Glutamatergic neuron (in vitro differentiated cells): ENCODE measurements at places on chromosomes 2 and 18.

DNA sequence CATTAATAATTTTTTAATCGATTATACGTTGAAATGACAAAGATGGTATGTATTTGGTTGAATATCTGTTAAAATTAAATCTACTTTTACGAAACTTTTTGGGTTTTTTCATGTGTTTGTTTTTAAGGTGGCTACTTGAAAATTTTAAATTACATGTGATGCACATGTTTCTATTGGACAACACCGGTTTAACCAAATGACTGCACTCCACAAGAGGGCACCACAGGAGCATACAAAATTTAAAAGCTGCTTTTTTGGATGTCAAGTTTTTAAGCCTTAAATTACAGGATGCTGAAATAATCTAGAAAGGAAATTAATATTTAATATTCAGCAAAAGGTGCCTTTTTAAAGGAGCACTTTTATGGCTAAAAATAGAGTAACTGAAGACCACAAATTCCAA lies 98.7 kb downstream of the ACVR1 start:
- DNase-seq: peak; percentile 35

DNA sequence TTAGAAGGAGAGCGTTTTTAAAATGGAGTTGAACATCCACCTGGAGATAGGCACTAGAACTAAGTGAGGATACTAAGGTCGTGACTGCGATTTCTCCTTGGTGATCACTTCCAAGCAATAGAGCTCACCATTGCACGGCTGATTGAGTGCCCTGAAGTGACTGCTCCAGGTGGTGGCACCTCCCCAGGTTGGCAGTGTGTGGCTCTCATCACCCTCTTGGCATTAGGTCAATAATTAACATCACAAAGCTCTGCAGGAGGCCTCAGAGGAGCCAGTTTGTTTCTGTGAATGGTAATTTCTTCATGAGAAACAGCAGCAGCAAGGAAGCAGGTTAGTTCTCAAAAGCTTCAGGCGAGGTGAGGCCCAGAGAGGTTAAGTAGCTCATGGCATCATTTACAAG lies 259.6 kb downstream of the CLIP4 start:
- DNase-seq: no peak

- DNase-seq: no peak
These were observed 19.8 kb downstream of the MC2R start for GRCh38 chr18:13895505-13896033.

DNA sequence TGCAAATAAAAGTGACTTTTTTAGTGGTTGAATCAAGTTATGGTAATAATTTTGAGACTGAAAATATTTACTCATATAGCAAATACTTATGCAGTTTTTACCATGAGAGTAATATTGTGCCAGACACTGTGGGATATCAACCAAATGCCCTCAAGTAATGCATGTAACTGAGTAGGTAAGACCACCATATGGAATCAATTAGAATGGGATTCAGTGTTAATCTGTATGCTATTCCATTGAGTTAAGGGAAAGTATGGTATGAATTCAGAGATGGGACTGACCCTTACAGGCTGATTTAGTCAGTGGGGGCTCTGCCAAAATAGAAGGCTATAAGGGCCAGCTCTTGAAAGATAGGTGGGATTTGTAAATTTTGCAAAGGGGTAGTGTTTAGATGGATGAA lies 131.6 kb downstream of the CCDC85A start:
- DNase-seq: no peak

DNA sequence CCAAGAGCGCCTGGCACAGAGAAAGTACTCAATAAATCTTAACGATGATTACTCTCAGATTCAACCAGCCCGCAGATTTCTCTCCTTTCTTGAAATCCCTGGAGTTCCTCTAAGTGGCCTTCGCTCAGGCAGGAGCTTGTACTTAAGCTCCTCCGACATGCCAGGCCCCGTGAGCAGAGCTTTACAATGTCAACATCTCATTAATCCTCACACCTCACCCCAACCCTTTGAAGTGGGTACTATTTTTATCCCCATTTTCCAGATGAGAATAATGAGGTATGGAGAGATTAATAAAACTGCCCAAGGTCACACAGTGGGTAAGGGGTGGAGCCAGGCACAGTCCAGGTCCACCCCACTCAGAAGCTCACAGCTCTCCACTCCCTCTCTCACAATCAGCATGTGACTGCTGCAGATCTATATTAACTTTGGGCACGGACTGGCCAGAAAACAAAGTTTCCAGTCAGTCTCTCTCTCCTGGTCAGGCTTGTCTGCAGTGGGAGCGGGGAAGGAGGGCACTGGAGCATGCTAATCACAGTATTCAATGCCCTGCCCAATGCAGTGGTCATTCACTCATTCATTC lies 18.0 kb downstream of the DNMT3A start:
- no peak for DNase-seq

GRCh38 chr2:120228503-120228902 lies 5.3 kb upstream of the TMEM185B start:
- DNase-seq: no peak

DNA sequence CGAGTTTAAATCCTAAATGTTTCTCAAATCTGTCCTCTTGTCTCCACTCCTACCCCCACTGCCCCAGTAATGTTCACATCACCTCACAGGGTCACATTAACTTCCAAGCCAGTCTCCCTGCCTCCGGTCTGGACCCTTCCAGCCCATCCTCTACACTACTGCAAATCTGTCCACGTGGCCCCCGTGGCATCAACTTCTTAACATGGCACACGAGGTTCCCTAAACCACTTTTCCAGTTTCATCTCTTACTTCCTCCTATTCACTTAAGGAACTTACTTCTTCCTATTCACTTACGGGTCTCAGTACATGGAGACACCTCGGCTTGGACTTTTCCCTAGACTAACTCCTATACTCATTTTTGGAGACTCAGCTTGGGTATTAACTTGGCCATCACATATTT lies 27.0 kb downstream of the MRPL33 start:
- no peak for DNase-seq

- DNase-seq: no peak
These were observed 10.5 kb upstream of the DSG2 start for GRCh38 chr18:31487246-31488015.

DNA sequence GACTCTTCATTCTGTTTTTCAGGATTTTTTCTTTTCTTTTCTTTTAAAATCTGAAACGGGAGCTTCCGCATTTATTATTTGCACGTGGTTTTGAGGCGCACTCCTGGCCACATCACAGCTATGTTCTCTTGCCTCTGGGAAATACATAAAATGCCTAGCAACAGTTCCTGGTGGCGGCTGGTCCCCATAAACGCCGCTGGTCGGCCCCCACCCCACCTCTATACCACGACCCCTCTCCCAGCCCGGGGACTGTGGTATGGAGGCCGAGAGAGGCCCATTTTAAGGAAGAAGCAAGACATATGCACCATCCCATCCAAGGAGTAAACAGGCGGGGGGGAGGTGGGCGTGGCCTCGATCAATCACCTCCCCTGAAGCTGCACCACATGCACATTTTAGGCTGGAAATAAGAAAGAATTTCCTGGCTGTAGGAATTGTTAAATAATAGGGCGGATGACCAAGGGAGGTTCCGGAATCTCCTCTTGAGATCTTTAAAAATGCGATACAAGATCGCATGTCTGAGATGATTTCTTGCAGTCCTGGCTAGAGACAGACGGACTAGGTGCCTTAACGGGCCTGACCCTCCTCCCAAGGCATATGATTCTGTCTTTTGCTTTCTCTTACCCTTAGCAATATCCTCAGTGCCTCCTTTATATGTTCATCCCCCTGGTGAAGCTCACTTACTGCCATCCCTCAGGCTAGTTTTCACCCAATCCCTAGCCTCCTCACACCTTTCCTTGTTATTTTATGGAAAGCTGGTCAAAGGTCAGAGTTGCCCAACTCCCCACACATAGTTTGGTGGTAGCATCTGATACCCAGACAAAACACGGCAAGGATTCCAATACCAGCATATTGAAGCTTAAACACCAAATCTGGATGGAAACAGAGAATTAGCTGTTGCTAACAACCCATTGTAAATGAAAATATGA lies 82.4 kb downstream of the BCL2 start:
- no peak for DNase-seq

DNA sequence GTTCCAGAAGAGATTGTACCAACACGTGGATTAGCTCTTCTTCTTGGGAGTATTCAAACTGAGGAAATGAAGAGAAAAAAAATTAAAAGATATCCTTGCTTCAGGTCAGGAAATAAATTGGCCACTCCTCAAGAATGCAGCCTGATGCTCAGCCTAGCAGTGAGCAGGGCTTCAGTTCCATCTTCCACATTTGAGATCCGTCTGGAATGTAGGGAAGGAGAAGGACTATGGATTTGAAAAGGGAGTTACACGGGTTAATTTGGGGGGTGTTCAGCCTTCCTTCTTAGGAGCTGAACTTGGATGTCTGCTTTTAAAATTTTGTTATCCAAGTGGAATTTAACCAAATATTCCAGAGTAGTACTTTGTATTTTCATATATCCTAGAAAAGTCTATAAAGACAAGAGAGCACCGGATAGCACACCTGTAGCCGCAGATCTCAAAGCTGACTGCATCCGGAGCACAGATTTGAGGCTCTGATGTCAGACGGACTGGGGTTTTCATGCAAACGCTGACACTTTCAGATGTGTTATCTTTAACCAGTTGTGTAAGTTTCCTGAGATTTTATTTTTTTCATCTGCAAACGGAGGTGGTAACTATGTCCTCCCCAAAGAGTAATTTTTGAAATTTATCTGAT lies 99.3 kb downstream of the COPS8 start:
- no peak for DNase-seq

- no peak for DNase-seq
These were observed 1220.2 kb upstream of the ACVR2A start for GRCh38 chr2:146624430-146625160.

DNA sequence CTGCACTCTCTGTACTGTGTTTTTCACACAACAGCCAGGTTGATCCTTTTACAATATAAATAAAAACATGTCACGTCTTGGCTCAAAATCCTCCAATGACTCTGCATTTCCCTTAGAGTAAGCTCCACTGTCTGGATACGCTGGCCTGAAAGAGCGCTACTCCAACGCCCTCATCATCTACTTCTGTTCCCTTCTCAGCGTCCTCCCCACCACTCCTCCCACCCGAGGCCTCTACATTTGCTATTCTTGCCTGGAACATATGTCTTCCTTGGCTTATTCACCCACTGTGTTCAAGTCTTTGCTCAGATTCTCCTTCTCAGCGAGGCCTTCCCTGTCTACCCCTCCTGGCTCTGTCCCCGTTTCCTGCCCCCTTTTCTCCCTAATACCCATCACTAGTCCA lies 37.6 kb downstream of the EPB41L3 start:
- DNase-seq: no peak

DNA sequence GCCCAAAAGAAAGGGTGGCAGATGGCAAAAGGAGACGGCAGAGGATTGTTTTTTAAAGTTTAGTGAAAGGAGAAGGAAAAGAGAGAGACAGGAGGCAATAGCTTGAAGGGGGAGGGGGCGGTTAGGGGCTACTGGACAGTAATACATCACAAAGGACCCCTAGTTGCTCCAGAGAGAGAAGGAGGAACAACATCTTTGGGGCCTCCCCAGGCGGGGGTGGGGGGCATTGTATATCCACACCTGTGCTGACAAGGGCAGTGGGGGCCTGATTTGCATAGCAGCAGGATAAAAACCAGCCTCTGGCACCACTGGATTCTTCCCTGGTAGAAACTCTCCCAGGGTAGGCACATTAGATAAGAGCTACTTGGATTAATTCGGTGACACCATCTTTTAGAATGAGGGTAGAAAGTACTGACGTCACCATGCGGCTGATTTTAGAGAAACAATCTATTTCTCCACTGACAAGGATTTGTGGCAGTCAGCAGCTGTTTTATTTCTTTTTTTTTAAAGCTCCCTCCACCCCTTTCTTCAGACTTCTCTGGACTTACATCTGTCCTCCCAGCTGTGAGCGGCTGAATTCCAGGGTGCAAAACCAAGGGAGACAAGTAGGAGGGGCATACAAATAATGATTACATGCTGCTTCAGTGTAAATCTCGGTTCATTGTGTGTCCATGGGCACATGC lies 199.8 kb upstream of the NRP2 start:
- DNase-seq: no peak

- no peak for DNase-seq
These were observed 47.0 kb downstream of the CHRNA1 start for GRCh38 chr2:174717273-174717672.

DNA sequence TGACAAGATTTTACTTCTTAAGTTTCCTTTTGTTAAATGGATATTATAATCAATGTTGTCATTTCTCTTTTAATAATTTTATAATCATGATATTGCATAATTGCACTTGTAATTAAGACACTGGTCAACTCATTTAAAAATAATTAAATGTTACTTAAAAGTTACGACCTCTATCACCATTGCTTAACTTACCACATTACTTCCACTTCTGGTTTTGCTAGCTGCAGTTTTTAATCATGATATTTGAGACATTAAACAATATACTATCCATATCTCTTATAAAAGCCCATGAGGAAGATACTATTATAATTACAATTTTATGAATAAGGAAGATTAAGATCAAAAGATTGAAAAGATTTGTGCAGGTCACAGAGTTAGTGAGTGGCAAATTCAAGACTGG lies 502.0 kb downstream of the RNF144A start:
- DNase-seq: no peak

DNA sequence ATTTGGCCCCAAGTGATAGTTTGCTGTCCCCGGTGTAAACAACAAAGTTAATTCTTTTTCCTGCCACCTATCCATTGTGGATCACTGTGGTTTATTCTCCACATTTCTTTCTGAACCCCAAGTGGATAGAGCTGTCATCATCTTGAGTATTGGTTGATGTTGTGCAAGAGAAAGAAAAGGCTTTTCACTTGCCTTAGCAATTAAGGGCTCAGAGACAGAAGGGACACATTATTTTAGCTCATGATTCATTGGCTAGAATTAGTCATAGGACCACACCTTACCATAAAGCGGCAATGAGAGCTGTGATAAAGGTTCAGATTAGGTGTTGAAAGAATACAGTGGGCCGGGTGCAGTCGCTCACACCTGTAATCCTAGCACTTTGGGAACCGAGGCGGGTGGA lies 442.1 kb upstream of the DCC start:
- DNase-seq: no peak

GRCh38 chr2:181656450-181657291 lies at the start of gene CERKL:
Gene CERKL, minus strand, starts transcription at chr2:181657105. Its CDS starts 99 bp downstream, at chr2:181657006.
- DNase-seq: peak; percentile 69

DNA sequence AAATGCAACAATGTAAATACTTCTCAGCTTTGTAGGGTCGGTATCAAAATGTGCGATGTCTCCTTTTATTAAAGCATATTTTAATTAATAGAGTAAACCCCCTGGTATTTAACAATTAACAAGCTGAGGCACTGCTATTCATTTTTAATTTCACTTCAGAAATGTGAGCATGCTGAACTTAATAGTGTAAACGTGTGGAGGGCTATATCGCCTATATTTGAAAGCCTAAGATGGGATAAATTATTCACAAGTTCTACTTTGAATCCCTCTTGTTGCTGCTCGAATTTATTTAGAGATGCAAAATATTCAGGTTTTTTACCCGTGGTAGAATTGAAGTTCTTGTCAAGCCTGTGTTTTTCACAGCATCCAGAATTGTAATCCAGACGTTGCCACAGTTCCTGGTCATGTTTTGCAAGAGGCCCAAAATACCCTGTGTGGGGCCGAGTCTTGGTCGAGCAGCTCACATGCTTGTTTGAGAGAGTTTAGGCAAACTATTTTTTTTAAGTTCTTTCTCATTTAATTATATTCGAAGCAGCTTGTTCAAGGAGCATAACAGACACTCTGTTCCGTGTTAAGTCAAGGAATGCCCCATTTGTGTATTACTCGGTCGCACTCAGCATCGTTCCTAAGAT lies 2.5 kb downstream of the SALL3 start:
- DNase-seq: no peak

GRCh38 chr2:50769406-50770181 lies 262.3 kb downstream of the NRXN1 start:
- peak; percentile 43 for DNase-seq

GRCh38 chr2:12773586-12774394 lies 57.1 kb downstream of the TRIB2 start:
- DNase-seq: no peak
